ENCODE measurements at places on chromosomes 2 and 18.
A peak's percentile ranks its signal among the peaks of the same experiment; 100 is the strongest.

- DNase-seq, result peak; percentile 21
Observed at GRCh38 chr2:112995346-112995920, 9.8 kb upstream of the IL36A start.

GRCh38 chr2:20093263-20094141 is 42.1 kb upstream of the LAPTM4A start:
- DNase-seq, result no peak

- DNase-seq, result no peak
Observed at GRCh38 chr18:35239314-35239713, 1.5 kb upstream of the ZNF397 start.

GRCh38 chr2:84980263-84980983 is 9.5 kb downstream of the KCMF1 start:
- no peak for DNase-seq

DNA sequence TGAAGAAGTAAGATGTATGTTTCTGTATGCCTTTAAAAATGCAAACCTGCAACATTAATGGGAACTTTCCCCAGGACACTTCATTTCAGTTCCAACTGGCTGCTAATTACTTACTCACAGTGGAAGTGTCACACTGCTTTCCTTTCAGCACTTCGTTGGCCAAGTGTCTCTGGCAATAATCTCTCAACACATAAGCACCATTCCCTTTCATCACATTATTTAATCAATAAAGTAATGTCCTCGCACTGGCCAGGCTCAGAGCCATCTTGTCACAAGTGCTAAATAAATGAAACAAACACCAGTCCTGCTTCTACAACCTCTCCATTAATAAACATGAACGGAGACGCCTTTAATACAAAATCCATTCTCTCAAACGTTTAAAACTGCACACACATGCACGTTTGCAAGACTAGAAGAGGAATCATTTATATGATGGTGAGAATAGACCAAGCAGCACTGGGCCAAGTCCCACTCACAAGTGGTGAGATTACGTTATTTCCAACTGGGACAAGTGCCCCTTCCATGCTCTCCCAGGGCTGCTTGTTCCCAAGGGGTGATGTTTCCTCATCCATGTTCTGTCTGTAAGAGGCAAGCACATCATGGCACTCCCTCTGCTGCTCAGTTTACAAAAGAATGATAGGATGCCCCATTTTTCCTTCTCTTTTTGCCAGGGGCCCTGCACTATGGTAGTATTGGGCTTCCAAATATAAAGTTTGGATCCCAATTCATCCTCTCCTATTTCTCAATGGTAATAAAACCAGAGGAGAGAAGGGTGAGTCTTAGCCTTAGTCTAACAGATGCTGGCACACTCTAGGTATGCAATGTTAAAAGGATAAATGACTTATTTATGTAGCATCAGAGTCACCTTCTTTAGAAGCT is 56.8 kb upstream of the ETAA1 start:
- no peak for DNase-seq

- DNase-seq, result peak; percentile 11
Observed at GRCh38 chr2:217434180-217434975, 568.4 kb downstream of the TNS1 start.

- no peak for DNase-seq
Observed at GRCh38 chr18:23688528-23688927, 725 bp upstream of the LAMA3 start.

Measured in CD4-positive, alpha-beta T cell treated with Interleukin-4 for 4 hours (primary cell).